ENCODE measurements at places on chromosomes 5 and 9.

GRCh38 chr5:173331287-173331686 is 3.1 kb upstream of the STC2 start:
- peak; percentile 3 for DNase-seq

GRCh38 chr5:90184764-90185163 is 224.8 kb downstream of the CETN3 start:
- no peak for DNase-seq

DNA sequence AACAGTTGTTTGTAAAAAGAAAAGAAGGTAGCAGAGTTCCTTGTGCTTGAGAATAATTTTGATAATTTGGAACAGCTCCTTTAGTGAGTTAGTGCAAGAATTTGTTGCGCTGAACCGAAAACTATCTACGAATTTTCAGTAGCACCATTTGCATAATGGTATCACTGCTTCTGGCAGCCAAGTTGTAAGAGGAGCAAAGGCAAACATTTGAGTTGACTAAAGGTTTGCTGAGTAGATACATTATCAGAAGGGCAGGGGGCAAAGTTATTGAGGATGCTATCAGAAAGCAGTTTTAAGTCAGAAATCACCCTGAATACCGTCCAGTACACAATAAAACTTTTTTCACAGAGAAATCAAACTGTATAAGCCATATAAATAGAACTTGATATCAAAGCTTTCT is 181.5 kb upstream of the MOCS2 start:
- no peak for DNase-seq

GRCh38 chr5:533243-533954 is 9.2 kb upstream of the SLC9A3 start:
- DNase-seq: no peak

GRCh38 chr9:91558395-91558794 is 134.8 kb upstream of the NFIL3 start:
- DNase-seq: no peak

- DNase-seq: no peak
These were observed 26.1 kb downstream of the PLPPR1 start for GRCh38 chr9:101054657-101055056.

- no peak for DNase-seq
These were observed 33.1 kb downstream of the CNTRL start for GRCh38 chr9:121107881-121108280.

- no peak for DNase-seq
These were observed 7.2 kb downstream of the CSNK1A1 start for GRCh38 chr5:149544028-149544420.

DNA sequence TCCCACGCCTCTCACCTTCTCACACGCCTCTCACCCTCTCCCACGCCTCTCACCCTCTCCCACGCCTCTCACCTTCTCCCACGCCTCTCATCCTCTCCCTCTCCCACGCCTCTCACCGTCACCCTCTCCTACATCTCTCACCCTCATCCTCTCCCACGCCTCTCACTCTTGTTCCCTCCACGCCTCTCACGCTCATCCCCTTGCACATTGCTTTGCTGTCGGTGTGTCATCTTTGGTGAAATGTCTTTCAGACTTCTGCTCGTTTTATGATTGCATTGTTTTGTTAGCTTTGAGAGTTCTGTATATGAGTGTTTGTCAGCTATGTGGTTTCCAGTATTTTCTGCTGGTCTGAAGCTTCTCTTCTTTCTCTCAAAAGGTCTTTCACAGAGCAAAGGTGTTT is 102.7 kb downstream of the EHMT1 start:
- peak; percentile 69 for DNase-seq

DNA sequence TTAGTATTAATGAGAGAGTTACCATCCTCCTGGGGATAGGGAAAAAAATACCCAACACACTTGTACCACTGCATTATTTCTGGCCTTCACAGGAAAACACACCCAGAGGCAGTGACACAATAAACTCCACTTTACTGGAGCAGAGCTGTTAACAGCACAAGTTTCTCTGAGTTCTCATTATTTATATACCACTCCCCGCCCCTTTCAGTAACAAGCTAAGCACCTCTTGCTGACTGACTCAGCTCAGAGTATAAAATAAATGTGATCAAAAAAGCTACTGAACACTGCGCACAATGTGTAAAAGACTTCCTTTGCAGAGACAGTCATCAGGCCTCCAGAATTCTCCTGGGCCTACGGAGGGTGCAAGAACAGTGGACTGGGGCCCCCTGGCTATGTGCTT is 21.6 kb downstream of the KLF9 start:
- DNase-seq: no peak

DNA sequence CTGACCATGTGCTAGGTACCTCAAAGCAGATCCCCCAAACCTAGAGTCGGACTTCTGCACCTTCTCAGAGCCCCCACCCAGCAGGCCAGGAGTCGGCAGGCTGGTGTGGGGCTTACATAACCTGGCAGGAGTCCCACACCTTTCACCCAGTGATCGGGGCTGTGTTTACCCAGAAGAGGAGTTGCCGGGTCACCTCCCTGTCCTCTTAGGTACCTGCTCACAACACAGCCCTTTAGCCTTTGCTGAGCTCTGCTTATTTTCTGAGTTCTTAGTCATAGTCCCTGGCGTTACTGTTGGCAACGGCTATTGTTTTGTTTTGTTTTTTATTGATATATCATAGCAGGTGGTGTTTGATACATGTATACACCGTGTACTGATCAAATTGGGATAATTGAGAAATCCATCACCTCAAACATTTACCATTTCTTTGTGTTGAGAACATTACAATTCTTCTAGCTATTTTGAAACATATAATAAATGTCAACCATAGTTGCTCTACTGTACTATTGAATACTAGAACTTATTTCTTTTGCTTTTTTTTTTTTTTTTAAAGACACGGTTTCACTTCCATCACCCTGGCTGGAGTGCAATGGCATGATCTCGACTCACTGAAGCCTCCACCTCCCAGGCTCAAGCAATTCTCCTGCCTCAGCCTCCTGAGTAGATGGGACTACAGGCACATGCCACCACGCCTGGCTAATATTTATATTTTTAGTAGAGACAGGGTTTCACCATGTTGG is 10.4 kb upstream of the EEIG1 start:
- DNase-seq: no peak

- DNase-seq: no peak
These were observed 750.9 kb downstream of the MAT2B start for GRCh38 chr5:164256351-164256750.

DNA sequence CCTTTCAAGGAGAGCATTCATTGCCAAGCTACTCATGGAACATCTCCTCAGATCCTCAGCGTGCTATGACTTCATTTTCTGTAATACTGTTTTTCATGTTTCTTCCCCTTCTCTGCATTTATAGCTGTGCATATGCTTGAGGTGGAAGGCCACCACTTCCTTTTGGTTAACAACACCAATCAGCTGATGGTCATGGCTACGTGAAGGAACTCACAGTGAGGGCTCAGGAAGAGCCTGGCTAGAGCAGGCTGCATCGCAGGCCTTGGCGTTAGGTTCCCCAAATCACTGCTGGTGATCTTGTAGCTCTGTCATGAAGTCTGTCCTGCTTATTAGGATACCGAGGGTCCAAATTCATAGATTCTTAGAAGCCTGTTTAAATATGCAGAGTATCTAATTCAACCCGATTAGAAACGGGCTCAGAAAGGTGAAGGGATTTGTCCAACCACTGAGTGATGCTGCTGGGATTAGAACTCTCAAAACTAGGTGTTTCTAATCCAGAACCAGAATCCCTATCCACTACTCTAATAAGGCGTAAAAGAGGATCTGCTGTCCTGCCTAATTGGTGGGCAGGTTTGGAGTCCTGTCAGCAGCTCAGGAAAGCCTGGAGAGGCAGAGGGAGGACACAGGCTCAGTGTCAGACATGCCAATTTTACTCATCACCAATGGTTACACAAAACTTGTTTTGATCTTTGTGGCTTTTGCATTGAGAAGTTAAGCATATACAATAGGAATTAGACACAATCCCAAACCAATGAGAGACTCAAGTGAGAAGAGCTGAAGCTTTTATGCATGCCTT is 7.5 kb downstream of the SYK start:
- DNase-seq: no peak

DNA sequence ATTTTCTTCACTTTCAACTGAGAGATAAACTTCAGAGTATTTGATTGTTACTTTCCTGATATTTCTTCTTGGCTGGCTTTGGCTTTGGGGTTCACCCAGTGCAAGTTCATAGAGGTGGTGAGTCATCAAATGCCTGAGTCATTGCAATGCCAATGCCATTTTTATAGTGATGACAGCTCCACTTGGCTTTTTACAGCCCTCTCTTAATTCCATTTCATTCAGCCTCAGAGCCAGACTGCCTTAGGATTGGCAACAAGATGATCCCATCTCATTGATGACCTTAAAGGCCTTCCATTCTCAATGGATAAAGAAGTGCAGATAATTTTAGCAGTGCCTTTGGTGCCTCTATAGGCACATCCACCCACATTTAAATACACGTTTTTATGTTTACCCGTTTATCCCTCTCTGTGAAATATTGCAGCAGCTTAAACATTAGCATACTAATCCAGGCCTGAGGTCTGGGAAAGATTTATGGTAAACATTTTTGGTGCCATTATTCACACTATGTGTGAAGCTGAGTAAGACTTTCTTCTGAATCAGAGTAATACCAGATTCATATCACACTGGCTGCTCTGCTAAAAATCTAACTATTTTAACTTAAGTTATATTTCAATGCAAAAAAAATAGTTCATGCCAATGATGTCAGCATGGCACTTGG is 88.9 kb upstream of the TYRP1 start:
- no peak for DNase-seq

- DNase-seq: no peak
These were observed 152.2 kb upstream of the OTULINL start for GRCh38 chr5:14429101-14430050.
